KG1 (cell line): ENCODE measurements at places on chromosomes 5 and 9.

- no peak for DNase-seq
Observed at GRCh38 chr5:124280079-124280478, 466.4 kb downstream of the ZNF608 start.

- DNase-seq: no peak
Observed at GRCh38 chr9:136951541-136952320, at the start of gene LCN12. LCN12 (plus strand) TSS chr9:136952273; CDS start chr9:136952328, 55 bp downstream.

DNA sequence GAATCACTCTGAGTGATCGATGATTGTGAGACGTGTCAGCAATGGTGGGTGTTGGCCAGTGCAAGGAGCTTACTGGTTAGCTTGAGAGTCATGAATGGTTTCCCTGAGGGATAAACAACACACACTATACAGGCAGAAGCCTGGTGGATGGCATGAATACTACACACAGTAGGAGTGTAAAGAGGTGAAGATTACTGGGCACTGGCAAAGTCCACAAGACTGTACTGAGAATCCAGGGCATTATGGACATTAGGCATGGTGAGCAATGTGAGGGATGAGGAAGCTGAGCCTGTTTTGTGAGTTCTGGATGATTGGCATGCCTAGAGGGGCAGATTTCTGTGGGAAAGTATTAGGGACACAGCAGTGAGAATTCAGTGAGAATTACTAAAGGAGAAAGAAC, 71.3 kb downstream of the KDM4C start:
- DNase-seq: no peak

GRCh38 chr5:136712628-136713027, 347.3 kb upstream of the TRPC7 start:
- DNase-seq: no peak

DNA sequence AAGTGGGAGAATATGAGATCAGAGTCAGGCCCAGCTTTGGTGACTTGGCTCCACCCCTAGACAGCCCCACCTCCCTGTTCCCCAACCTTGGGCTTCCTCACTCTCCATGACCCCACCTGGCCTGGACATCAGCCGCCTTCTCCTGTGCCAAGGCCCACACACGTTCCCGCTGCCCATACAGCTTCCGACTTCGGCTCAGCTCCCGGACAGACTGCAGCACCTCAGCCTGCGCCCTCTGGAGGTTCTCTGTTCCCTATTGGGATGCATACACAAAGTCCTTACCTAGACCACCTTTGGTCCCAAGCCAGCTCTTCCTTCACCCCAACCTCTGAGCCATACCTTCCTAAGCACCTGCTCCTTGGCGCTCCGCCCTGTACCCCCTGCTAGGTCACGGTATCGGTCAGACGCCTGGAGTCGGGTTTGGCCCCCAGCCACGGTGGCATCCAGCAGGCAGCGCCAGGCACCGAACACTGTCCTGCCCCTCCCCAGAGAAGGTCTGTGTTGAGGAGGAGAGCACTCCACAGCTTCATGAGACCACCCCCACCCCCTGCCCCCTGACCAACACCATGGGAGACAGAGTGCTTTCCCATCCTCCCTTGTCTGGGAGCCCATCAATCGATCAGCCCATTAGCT, 2.0 kb downstream of the FCHSD1 start:
- no peak for DNase-seq

DNA sequence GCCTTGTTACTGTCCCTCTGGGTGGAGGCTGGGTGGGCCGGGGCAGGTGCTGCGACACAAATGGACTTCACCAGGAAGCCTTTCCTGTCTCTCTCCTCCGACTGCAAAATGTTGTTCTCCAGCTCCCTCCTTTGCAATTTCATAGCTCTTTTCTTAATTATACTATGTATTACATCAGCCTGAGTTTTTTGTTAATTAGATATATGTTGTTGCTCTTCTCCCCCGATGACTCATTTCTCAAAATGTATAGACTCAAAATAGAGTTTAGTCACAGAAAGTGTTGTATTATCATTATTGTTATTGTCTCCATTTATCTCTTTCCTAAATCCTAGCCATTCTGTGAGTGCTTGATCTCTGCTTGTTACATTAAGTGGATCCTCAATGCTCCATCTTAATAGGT, 122.4 kb upstream of the OSMR start:
- no peak for DNase-seq

DNA sequence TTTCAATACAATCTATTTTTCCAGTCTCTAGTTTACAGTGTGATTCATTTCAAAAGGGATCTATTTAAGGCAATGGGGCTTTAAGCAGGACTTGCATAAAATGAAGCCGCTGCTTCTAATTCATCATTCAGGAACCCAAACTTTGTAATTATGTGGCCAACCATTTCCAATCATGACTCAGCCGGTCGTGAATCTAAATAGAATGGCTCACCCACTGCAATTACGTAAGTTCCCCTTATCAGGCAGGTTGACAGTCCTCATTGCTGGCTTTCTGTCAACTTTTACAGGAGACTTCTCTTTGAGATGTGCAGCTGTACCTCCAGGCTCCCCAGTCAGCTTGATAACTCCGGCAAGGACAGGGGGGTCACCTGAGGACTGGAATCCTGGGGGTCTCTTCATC, 152.8 kb upstream of the DAP start:
- DNase-seq: peak; percentile 26

- no peak for DNase-seq
Observed at GRCh38 chr5:178502401-178503100, 87.6 kb downstream of the COL23A1 start.

- no peak for DNase-seq
Observed at GRCh38 chr9:129665814-129666520, 520 bp downstream of the PRRX2 start.

- no peak for DNase-seq
Observed at GRCh38 chr5:176738637-176739250, 71.6 kb upstream of the UNC5A start.

- no peak for DNase-seq
Observed at GRCh38 chr9:105479846-105480245, 32.0 kb downstream of the FSD1L start.

GRCh38 chr5:123540534-123540933, 28.6 kb downstream of the CSNK1G3 start:
- no peak for DNase-seq

- DNase-seq: no peak
Observed at GRCh38 chr5:177474846-177475562, 1.6 kb upstream of the DBN1 start.

GRCh38 chr5:82347201-82347865, 69.2 kb upstream of the RPS23 start:
- no peak for DNase-seq

- no peak for DNase-seq
Observed at GRCh38 chr5:140926443-140927227, 536 bp downstream of the PCDHAC1 start.

GRCh38 chr5:1703352-1704050, 96.1 kb downstream of the MRPL36 start:
- DNase-seq: no peak
